ENCODE measurements at places on chromosomes 1 and 21.

DNA sequence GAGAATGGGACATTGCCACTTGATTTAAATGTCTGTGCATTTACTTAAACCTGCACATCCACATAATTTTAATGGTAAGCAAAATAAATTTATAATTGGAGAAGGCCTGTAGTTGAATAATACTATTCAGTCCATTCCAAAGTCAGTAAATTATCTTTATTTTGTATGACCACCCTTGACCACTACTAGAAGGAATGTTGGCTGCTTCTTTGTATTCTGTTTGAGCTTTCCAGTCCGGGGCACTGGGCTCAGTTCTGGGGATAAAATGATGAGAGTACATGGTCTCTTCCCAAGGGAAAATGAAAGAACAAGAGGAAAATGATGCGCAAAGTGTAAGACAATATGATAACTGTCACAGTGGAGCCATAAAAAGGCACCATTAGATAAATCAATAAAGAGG, 98.9 kb downstream of the CRB1 start:
- DNase-seq: no peak

DNA sequence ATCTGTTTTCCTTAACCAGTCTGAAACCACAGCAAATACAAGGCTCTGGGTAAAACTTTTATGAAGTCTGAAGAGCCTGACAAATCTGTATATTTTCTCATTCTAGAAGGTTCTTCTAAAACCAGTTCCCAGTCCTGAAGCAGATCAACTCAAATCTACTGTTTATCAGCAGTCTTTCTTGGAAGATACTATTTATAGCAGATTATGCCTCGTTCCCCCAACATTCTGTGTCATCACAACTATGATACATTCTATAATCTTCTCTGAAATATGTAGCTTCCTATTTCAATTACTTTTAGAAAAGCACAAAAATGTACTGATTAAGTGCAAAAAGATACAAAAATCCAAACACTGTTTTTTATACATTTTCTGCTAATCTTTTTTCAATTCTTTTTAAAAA, 67.5 kb downstream of the NIBAN1 start:
- no peak for DNase-seq

- no peak for DNase-seq
These were observed 170.1 kb upstream of the IRF2BP2 start for GRCh38 chr1:234780112-234780511.

GRCh38 chr1:248818505-248819374, 7.0 kb downstream of the SH3BP5L start:
- DNase-seq: no peak

- DNase-seq: no peak
These were observed 448.3 kb downstream of the PTPRC start for GRCh38 chr1:199087144-199087543.

- no peak for DNase-seq
These were observed 430.9 kb downstream of the MATN1 start for GRCh38 chr1:30292451-30292850.

DNA sequence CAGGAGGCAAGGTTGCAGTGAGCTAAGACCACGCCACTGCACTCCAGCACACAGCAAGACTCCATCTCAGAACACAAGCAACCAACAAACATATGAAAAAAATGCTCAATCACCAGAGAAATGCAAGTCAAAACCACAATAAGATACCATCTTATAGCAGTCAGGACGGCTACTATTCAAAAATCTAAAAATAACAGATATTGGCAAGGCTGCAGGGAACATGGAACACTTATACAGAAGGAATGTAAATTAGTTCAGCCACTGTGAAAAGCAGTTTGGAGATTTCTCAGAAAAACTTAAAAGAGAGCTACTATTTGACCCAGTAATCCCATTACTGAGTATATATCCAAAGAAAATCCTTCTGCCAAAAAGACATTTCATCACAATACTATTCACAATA, 27.6 kb upstream of the POGK start:
- DNase-seq: peak; percentile 24

DNA sequence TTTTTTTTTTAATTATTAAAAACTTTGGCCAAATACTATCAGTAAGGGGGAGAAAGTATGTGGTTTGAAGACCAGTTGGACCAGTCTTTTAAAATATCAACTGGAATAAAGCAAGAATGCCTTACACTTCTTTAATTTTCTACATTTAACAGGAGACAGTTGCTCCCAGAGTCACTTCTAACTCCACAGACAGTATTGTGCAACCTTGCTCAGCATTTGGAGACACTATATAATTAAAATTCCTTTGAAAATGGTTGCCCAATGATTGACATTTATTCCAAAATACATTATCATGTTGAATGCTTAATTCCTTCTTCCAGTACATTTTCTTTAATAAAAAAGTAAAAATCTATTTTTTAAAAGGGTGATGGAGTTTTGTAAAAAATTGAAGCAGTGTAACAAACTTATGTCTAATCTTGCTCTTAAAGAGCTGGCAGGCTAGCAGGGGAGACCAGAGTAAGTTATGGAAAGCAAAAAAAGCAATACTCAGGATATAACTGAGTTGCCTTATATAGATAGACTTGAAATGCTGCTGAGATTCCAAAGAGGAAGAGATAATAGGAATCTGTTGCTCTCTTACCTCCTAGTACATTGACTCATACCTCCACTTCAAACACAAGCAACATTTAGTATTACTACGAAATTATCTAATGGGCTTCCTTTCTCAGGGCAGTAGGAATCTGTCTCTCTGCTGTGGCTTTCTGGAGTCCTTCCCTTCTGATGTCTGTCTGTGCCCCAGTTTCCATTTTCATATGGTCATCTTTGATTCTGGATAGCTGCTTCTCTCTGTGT, 69.7 kb upstream of the RGL1 start:
- DNase-seq: no peak

- DNase-seq: no peak
These were observed 67.2 kb downstream of the HMGB4 start for GRCh38 chr1:33931111-33931475.

DNA sequence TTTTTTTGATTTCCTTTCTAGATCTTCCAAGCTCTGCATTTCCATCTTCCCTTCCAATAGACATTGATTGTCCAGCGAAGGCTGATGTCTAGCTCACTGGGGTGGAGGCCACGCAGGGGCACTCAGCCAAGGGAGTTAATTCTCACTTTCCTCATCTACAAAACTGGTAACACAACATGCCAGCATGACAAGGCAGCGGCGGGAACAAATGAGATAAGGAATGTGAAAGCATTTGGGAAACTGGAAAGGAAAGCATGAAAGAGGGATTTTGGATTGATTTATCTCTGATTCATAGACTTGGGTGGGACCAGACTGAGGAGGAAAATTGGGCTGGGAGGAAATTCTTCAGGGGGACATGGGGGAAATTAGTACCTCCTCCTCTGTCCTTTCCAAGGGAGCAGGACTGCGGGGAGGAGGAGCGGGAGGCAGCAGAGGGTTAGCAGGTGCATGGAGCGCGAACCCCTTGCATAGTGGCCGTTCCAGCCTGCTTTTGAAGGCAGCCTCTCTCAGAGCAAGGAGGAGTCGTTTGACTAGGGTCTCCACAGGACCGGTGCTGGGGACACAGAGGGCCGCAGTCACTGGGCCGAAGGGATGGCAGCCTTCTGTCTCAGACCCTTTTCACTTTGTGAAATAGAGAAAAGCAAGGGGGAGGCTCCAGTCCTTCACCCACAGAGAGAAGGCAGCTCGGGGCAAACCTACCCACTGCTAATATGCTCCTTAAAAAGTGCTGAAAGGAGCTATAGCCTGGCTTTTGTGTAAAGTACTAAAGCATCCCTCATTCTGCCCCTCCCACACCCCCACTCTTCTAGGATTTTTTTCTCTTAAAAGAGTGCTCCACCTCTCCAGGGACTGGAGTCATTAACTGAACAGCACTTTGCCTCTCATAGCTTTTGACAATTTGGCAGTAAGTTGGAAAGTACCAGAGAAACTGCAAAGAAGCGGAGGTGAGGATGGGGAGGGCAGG, 89.2 kb downstream of the PLXNA2 start:
- no peak for DNase-seq

GRCh38 chr1:3356827-3357460, 97.5 kb upstream of the ARHGEF16 start:
- no peak for DNase-seq

DNA sequence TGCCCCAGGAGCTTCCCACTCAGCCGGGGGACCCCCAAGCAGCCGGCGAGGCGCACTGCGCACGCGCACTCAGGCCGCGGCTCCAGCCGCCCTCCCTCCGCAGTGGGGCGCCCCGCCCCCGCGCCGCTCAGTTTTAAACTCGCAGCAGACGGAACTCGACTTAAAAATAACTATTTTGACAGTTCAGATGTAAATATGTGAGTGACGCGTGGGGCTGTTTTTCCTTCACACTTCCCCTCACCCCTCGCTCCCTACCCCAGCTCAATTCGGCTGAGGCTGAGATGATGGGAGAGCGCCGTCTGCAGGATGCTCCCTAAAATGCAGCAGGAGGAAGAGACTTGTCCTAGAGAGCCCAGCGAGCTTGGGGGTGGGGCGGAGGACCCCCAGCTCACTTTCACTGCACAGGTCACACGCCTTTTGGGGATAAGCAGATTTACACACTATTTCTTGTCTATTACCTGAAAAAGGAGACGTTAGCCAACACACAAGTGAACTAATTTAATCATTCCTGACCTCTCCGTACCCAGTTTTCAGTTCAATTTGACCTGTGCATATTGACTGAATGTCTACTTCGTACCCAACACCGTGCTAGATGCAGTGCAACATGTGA, 8.9 kb upstream of the LEMD1 start:
- DNase-seq: no peak

GRCh38 chr1:216937491-216937890, 214.3 kb upstream of the ESRRG start:
- DNase-seq: no peak

- DNase-seq: no peak
These were observed 334.3 kb downstream of the NCAM2 start for GRCh38 chr21:21332492-21332891.

DNA sequence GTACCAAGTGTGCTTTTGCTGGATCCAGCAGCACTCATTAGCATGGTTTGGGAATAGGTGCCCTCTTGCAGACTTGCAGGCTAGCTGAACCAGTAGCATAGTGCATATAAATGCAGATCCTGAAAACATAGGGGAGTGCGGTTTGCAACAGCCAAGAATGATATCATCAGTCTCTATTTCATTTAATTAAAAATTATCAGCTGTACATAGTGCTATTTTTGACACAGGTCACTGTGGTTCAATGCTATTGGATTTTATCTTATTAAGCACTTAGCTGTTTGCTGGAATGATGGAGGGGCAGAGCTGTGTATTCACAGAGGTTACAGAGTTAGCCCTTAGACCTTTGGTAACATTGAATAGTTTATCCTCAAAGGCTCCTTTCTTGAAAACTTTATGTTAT, 43.6 kb downstream of the CYYR1 start:
- DNase-seq: no peak

DNA sequence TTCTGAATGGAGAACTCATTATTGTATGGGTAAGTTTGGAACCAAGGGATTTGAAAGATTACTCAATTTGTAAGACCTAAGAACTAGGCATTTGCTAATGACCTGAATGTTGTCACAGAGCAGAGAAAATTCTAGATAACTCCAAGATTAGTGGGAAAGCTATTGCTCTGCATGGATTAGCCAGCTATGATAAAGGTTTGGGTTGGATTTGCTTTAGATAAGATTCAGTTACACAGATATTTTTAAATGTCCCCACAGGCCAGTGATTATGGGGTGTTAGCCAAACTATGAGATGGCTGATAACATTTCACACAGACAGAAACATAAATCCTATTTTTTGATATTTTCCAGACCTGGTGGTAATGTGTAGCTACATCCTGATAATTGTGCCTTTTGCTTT, 88.2 kb downstream of the NTPCR start:
- no peak for DNase-seq

DNA sequence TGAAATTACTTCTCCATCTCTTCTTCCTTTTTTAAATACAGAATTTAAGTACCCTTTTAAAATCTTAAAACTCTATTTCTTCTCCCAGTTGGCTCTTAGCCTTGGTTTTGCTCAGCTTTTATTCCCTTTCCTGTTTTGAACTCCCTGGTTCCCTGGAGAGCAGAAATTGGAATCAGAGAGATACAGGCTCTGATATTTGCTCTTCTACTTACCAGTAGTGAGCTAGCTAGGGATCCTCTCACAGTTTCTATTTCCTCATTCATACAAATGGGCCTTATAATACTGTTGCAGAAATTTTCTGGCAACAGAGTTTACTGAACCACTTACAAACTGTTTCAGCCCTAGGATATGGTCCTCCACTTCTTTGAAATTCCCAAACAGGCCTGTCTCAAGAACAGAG, 606.3 kb downstream of the NUF2 start:
- no peak for DNase-seq

DNA sequence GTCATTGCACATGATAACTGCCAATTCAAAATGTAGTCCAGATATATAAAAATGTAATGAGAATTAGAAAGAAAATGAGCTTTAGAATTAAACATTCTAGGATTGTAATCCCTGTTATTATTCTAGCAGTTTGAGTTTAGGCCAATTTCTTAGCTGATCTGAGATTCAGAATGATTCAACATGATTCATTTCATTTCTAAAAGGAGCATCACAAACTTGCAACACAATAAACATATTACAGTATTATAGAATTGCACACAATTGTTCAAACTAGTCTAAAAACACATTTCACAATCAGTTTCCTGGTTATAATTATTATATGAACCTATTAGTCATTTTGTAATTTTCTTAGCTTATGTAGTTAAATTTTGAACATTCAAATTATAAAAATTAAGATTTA, 43.3 kb upstream of the TSHB start:
- DNase-seq: no peak

- DNase-seq: no peak
These were observed 97.8 kb upstream of the LPGAT1 start for GRCh38 chr1:211928290-211928801.

- DNase-seq: no peak
These were observed 34.0 kb downstream of the ASTN1 start for GRCh38 chr1:177130451-177130945.

DNA sequence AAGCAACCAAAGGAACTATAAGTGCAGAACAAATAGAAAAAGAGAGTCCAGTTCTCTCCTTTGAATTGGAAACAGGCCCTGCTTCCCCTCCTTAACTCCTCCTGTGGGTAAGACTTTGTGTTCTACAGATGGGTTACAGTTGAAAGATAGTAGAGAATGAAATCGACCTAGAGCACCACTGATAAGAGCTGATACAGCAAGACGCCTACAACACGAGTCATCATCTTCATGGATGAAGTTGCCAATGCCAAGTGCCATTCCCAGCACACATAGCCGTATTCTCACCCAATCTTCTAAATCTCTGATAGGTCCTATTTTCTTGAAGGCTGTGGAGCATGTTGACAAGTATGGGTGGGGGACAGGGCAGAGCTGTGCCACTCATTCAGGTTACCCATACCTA, 99.8 kb upstream of the CAMK1G start:
- DNase-seq: no peak

- no peak for DNase-seq
These were observed 31.3 kb downstream of the SMAP2 start for GRCh38 chr1:40404670-40405462.
